ENCODE measurements at places on chromosomes 5 and 9. TPM values are rescaled to one million over a fixed set of nuclear protein-coding genes. Genes with fewer than 3 reads are reported as not detected.

The PCBD2 gene
- 10.3 TPM for total RNA-seq

The KIF4B gene
- not detected for total RNA-seq

- DNase-seq: no peak
These were observed 64.7 kb downstream of the MRPL36 start for GRCh38 chr5:1734908-1735289.

DNA sequence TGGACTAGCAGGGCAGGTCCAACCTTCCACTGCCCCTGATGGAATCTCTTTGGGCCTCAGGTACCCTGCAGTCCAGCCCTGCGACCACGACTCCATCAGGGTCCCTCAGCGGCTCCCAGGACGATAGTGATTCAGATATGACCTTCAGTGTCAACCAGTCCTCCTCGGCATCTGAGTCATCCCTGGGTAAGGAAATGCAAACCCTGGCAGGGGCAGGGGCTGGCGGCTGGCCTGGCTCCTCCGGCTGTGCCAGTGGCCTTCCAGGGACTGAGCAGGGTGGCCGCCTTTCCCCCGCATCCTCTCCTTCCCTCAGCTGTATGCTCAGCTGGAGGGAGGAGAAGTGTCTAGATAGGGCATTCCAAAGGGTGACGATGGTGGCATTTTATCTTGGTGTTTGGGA is 45.0 kb downstream of the NEURL1B start:
- DNase-seq: no peak

GRCh38 chr5:31630931-31631330 is 8.0 kb upstream of the PDZD2 start:
- DNase-seq: no peak

DNA sequence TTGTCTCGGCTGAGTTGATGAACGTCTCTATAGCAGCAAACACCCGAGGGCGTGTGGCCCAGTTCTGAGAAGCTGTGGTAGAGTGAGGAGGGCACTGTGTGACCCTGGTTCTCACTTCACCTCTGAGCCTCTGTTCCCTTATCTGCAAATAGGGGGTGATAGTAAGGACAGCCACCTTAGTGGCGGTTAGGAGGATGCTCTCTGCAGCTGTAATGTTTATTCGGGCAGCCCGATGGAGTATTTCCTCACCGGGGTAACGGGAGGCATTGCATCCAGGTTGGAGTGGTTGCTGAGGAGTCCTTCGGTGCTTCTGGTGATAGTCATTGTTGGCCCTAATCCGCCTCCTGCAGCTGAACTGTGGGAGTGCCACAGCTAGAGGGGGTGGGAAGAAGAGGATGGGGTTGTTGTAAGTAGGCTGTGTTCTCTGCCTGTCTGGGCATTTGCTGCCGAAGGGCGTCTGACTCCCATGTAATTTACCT is 13.9 kb downstream of the PRRC2B start:
- no peak for DNase-seq
